ENCODE measurements at places on chromosomes 1 and 21.

DNA sequence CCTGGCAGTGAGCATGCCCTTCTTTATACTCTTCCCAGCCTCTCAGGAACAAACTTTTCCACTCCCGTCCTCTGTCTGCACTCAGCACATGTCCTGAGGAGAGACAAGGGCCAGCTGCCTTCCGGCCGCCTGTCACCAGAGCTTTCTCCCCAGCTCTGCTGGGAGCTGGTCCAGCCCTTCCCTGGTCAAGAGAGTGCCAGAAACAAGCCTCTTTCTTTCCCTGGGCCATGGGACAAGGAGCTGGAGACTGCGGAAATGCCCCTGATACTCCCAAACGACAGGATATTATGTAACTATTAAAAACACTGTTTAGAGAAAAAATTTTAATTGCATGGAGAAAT lies 10.4 kb downstream of the LAMB3 start:
- DNase-seq: no peak

DNA sequence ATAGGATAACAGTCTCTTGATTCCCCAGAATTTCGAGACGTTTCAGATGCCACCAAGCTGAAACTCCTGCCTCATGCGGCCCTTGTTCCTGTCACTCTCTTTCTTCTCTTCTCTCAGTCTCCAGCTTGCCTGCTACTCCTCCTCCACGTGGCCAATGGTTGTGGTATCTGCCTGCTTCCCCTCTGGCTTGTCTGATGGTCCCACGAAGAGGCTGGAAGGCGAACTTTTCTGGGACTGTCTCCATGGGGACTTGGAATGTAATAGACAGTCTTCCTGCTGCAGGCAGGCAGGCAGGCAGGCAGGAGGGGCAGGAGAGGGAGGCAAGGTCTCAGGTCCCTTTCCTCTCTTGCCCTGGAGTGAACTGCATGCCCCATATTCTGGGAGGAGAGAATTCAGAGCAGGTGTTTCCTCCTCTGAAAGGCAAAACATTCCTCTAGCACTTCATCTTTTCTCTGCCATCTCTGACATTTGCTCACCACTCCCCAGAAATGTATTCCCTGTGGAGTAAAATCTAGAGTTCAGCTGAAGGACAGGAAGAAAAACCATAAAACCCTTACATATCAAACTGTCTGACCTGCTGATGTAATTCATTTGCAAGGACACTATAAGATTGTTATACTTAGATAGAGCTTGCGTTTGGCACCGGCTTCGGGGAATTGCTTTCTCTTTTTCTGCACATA lies 64.1 kb upstream of the GNG12 start:
- no peak for DNase-seq

GRCh38 chr1:66526036-66526435 lies 7.9 kb upstream of the SGIP1 start:
- no peak for DNase-seq

DNA sequence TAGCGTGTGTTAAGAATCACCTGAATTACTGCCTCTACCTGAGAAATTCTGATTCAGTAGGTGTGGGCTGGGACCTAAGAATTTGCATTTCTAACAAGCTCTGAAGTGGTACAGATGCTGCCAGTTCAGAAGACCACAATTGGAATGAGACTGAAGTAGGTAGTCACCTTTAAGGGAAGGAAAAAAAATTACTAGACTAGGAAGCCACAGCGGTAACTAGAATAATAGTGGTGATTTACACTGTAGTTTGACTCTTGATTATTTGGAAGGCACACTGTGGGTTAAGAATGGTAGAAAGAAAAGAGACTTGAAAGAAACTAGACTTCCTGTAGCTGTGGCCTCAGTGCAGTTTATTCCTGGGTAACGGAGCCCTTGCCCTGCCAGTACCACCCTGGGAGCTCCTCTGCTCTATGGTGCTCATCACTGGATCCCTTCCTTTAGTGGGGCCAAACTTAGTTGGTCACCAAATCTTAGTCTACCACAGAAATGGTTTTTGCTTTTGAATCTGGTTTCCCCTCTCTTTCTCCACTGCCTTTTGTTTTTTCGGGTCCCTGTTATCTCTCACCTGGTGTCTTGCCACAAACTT lies 43.6 kb downstream of the ARID1A start:
- DNase-seq: no peak

DNA sequence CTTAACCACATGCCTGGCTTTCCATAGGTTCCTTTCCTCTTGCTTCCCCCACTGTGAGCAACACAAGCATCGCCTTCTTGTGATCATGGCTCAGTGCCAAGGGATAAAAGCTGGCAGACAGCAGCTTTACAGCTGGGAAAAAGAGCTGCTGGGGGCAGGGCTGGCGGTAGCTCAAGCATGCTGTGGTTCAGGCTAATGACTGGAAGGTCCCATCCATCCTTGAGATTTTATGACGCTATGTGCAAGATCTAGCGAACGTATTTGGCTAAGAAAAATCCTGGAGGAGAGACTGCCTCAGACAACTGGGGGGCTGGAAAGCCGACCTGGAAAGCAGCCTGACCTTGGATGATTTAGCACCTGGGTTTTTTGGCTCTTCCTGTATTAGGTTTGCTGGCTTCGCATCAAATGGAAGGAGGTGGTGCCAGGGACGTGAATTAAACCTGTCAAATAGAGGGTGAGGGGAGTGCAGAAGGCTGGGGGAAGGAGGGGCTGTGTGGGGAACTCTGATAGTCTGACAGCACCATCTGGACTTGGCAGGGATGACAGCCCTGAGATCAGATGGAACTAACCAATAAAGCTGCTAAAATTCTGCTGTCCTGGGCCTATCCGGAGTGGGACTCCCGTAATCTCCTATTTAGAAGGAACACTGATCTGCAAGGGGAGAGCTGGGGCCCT lies 34.8 kb downstream of the ZMYND12 start:
- no peak for DNase-seq

DNA sequence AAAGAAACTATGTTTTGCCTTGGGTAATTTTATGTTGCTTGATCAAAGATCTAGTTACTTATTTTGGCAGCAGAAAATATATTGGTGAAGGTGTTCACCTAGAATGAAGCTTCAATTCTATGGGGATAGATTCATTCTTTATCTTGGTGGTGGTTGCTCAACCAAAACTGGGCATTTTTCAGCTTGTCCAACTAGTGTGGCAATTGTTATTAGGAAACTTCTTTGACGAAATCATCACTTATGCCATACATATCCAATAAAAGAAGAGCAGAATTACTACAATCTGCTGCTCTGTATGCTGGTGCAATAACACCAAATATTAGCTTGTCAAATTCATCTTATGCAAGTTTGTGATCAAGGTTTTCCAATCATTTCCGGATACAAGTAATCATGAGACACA lies 26.8 kb upstream of the TMPRSS15 start:
- DNase-seq: no peak

DNA sequence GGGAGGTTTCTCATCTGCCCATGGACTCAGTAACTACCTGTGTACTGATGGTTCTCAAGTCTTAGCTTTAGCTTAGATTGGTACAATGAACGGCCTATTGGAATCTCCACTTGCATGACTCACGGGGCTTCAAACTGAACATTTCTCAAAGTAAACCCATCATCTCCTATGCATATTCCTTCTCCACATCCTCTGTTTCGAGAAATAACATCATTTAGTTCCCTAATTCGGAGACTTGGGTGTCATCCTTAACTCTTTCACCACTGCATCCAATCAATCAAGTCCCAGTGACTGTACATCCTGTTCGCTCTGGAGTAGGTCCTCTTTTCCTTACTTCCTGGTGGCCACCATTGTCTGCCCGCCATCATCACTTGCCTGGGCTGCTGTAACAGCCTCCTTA lies 55.8 kb downstream of the LGR6 start:
- no peak for DNase-seq

DNA sequence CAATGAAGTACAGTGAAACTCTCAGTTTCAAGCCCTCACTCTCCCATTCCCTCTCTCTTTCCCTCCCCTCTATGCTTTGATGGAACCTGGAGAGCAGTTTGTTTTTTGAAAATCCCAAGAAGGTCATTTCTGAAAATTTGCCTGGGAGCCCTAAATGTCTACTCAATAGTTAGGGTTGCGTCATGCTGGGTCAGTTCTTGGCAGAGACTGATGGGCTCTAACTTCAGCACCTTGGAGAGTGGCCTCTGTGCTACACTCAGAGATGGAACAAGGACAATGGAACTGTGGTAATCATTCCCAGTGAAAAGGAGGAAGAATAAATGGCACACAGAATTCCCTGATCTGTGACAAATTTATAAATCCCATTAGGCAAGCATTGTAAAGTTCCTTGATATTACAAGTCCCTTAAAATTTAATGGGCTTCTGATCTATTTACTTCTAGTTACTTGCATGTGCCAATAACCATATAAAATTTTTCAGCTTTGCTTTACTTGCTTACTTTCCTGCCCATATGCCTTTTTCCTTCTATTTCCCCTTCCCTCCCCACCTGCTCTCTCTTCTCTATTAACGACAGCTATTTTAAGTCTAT lies 182.9 kb upstream of the KCND3 start:
- no peak for DNase-seq

DNA sequence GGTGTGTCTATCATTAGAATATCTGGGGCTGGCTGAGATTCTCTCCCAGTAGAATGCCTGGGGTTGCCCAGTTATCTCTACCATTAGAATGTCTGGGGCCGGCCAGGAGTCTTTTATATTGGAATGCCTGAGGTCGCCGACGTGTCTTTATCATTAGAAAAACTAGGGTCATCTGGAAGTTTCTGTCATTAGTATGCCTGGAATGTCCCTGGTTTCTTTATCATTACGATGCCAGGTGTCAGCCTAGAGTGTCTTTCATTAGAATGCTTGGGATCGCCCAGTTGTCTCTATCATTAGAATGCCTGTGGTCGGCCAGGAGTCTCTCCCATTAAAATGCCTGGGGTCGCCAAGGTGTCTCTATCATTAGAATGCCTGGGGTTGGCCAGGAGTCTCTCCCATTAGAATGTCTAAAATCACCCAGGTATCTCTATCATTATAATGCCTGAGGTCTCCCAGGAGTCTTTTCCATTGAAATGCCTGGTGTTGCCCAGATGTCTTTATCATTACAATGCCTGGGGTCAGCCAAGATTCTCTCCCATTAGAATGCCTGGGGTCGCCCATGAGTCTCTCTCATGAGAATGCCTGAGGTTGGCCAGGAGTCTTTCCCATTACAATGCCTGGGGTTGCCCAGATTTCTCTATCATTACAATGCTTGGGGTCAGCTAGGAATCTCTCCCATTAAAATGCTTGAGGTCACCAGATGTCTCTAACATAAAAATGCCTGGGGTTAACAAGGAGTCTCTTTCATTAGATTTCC lies 53.2 kb downstream of the RNF187 start:
- DNase-seq: no peak
